ENCODE measurements at places on chromosomes 11 and 22.

GRCh38 chr11:129374993-129375750 lies 476 bp upstream of the BARX2 start:
- no peak for DNase-seq

DNA sequence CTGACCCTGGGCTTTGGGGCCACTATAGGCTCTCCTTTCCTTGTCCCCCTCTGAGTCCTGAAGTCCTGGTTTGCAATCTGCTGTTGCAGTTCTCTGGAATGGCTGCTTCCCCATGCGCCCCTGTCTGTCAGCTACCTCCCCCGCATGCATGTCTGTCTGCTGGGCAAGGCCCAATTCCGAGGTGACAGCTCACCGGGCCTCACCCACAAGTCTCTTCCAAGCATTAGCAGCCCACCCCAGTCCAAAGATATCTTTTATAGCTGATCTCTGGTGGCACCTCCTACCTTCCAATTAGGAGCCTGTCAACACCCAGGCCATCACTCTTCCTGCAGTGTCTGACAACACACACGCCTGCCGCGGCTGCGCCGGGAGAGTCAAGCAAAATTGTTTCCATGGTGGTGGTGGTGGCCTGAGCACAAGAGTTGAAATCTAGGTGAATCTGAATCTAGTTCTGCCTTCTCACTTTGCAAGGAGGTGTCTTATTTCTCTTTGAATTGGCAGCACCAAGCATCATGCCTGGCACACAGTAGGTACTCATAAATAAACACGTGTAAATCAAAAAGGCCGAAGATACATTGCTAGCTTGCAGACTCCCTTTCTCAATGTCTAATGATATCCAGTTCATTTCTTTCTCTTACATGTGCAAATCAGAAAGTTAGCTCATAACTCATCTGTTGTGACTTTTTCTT lies 1.2 kb upstream of the LMO2 start:
- DNase-seq: no peak

DNA sequence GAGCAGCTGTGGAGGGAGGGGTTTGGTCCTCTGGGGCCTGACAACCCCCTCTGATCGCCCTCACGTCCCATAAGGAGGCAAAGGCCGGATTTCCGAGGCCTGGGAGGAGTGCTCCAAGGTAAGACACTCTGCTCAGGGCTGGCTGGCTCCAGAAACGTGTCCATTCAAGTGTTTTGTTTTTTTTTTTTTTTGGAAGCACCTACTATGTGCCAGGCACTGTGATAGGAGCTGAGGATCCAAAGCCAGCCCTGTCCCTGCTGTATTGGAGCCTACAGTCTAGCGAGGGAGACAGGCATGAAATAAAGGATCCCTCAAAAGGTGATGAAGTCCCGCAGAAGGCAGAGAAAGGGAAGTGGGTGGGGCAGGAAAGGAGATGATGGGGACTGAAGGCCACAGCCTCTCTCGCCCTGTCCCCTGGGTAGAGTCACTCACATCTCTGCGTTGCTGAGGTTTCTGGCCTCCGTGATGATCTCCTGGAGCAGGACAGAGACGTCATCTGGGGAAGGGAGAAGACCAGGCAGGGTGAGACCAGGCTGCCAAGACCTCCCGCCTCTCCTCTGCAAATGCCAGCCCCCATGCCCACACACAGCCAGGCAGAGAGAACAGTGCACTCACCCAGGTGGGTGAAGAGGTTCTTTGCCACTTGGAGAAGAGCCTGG lies 89.2 kb downstream of the PDE2A start:
- DNase-seq: no peak

- no peak for DNase-seq
These were observed at the start of gene FOXR1 for GRCh38 chr11:118971646-118972045. Gene FOXR1, plus strand, starts transcription at chr11:118971761. Its CDS starts 171 bp downstream, at chr11:118971932.

- no peak for DNase-seq
These were observed 5.9 kb upstream of the ACY3 start for GRCh38 chr11:67656278-67656922.

- no peak for DNase-seq
These were observed 5.9 kb upstream of the C11orf91 start for GRCh38 chr11:33706546-33706945.

- DNase-seq: peak; percentile 90
These were observed at the start of gene FOXRED2 for GRCh38 chr22:36506637-36507517. Gene FOXRED2, minus strand, starts transcription at chr22:36507040. Its CDS starts 618 bp downstream, at chr22:36506422.

GRCh38 chr11:9568161-9568853 lies 5.2 kb upstream of the WEE1 start:
- DNase-seq: no peak

DNA sequence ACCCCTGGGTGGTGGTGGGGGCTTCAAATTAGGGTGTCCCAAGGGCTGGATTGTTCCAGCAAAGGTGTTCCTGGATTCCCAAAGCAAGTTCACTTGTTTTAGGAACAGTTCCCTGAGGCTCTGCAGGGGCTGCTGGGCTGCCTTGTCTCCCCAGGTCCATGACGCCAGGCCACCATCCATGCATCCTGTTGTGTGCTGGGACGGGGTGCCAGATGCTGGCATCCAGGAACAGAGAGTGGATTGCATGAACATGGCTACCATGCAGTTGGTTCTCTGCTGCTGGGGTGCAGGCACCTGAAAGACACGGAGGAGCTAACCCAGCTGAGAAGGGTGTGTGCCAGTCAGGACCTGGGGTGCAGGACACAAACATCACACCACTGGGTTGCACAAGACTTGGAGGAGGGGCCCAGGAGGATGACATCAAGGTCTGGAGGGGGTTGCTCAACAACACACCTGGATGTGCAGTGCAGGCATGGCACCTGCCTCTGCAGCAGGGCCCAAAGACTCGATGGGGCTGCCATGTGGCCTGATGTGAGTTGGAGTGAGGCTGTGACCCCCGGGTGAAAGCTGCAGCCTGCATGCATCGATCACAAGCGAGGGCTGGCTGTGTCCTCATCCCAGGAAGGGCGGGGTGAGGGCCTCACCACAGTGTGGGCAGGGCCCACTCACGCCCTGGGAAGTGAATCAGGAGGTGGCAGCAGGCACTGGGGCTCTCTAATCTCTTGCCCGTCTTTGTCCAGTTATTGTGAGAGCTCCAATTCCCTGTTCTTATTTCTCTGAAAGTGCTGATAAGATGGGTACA lies 74.0 kb upstream of the CLDN5 start:
- no peak for DNase-seq

DNA sequence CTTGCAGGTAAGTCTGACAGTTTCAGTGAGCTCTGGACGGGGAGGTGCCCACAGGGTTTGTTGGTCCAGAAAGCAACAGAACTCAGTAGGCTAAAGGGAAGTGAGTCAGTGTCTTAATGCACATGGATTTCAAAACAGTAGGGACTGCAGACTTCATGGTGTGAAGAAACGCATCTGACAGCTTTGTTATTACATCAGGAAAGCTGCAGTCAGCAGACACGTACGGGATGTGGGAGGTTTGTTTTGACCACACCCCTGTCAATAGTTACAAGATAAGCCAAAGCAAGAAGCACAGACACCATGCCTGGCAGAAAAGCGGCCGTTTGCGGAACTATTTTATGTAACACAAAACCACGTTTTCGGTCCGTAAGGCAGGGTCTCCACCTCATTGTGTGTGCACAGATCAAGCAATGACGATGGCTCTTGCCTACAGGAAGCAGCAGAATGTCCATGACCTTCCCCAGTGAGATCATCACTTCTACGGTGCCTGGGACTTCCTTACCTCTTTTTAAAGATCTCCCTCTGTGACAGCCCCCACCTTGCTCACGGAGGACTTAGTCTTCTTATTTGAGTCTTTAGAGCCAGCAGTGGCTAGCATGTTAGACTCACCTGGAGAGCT lies 58.2 kb upstream of the FTH1 start:
- peak; percentile 83 for DNase-seq

GRCh38 chr11:134151083-134151747 lies 72.6 kb downstream of the NCAPD3 start:
- no peak for DNase-seq

- DNase-seq: no peak
These were observed 216.3 kb upstream of the SYN3 start for GRCh38 chr22:33274214-33275072.

- no peak for DNase-seq
These were observed 17.4 kb upstream of the NAP1L4 start for GRCh38 chr11:3009481-3009880.

DNA sequence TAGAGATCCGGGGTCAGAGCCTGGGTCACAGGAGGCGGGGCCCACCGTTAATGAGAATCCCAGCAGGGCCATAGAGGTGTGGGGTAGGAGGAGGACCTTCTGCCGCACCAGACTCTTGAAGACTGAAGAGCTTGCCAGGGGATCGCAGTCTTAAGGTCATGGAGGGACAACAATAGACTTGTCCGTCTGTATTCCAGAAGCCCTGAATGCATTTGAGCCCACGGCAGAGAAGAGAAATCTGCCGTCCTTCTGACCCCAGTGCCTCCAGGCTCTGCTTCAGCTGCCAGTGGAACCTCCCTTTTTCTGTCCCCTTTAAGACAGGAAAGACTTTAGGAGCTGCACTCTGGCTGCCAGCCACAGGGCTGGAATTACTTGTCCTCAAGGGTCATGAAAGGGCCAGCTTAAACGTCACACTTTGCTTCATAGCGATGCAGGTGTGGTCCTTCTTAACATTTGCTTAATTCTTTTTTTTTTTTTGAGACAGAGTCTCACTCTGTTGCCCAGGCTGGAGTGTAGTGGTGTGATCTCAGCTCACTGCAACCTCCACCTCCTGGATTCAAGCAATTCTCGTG lies 15.5 kb upstream of the ST3GAL4 start:
- no peak for DNase-seq

DNA sequence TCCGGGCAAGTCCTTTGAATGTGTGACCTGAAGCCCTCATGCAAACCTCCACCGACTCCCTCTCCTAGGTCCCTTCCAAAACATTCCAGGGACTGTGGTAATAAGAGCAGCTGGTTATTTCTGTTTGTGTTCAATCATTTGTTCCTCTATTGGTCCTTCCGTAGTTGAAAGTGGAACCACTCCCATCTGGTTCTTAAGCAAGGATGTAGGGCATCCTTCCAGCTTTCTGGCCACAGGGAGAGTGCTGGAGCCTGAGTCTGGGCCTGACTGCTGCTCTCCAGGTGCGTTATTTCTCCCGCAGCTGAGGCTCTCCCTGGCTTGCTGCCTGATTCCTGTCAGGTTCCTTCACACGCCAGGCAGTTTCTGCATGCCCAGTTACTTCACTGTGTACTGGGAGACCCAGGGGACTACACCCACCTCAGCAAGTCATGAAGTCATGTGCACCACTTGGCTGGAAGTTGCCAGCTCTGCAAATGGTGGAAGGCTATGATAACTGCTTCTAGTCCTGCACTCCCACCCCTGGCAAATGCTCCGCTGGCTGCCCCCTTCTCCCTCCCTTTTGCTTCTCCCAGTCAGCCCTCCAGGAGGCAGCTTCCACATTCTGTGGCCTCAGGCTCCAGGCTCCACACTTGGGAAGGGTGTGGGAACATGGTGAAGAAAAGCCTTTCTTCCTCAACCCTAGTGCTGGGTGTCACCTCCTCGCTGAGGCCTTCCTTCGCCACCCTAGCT lies 4.0 kb upstream of the ALX4 start:
- no peak for DNase-seq
